Neural progenitor cell (in vitro differentiated cells): ENCODE measurements at places on chromosomes 7 and 10. TPM values are rescaled to one million over a fixed set of nuclear protein-coding genes. Genes with fewer than 3 reads are reported as not detected.
A peak's percentile ranks its signal among the peaks of the same experiment; 100 is the strongest.

DNA sequence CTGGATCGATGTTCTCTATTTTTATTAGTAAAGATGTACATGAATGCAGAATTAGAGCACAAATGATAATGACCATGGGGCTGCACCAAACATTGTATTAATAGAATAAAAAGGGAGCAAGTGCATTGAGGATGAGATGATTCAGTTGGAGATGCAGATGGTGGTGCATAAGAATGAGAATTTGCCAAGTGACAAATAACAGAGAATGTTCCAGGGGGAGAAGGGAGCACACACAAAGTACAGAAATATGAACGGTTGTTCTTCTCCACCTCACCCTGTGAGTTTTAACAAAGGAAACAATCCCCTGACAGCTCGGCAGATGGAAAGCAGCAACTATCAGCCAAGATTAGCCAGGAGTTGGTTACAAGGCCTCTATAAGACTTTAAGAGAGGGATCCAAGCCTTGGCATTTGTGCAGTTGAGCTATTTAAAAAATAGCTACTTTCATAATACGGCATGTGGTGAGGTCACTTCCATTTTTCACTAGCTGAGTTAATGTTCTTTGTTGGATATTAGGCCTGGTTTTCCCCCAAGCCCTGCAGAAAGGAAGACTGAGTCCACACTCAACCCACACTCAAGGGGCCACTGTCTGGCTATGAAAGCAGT lies 462.5 kb downstream of the TNS3 start:
- H3K36me3 ChIP-seq: no peaks in the 10 kb centered on the region
- H3K4me3 ChIP-seq: no peak overlapping the region
- no peak for DNase-seq

Gene STK17A
- 13.1 and 15.6 TPM in 2 replicates for total RNA-seq

Gene GPNMB
- total RNA-seq: 0.99 TPM in 1 of 2 replicates, not detected in the other

- no peaks in the 10 kb centered on the region for H3K4me1 ChIP-seq
- no peak overlapping the region for H3K27ac ChIP-seq
Observed at GRCh38 chr7:104823177-104823576, 190.8 kb upstream of the KMT2E start.

Gene RSPH10B2
- 0.93 TPM in 1 of 2 replicates, not detected in the other for total RNA-seq

GRCh38 chr7:130131964-130132875 lies 61.9 kb downstream of the KLHDC10 start:
- H3K4me1 ChIP-seq: peaks cover 46% of the 10 kb centered on the region
- no peak overlapping the region for H3K4me3 ChIP-seq
- H3K36me3 ChIP-seq: peaks cover 6% of the 10 kb centered on the region
- H3K27me3 ChIP-seq: no peaks in the 10 kb centered on the region
- DNase-seq: no peak

- no peak for DNase-seq
- no peaks in the 10 kb centered on the region for H3K36me3 ChIP-seq
- no peak overlapping the region for H3K4me3 ChIP-seq
- no peaks in the 10 kb centered on the region for H3K4me1 ChIP-seq
- H3K27me3 ChIP-seq: no peaks in the 10 kb centered on the region
Observed at GRCh38 chr7:39808796-39809481, 141.1 kb upstream of the CDK13 start.

GRCh38 chr7:69932034-69932628 lies 333.9 kb downstream of the AUTS2 start:
- H3K36me3 ChIP-seq: no peaks in the 10 kb centered on the region
- no peak overlapping the region for H3K27ac ChIP-seq
- H3K27me3 ChIP-seq: no peaks in the 10 kb centered on the region
- H3K4me1 ChIP-seq: peaks cover 2% of the 10 kb centered on the region
- H3K4me3 ChIP-seq: no peak overlapping the region

DNA sequence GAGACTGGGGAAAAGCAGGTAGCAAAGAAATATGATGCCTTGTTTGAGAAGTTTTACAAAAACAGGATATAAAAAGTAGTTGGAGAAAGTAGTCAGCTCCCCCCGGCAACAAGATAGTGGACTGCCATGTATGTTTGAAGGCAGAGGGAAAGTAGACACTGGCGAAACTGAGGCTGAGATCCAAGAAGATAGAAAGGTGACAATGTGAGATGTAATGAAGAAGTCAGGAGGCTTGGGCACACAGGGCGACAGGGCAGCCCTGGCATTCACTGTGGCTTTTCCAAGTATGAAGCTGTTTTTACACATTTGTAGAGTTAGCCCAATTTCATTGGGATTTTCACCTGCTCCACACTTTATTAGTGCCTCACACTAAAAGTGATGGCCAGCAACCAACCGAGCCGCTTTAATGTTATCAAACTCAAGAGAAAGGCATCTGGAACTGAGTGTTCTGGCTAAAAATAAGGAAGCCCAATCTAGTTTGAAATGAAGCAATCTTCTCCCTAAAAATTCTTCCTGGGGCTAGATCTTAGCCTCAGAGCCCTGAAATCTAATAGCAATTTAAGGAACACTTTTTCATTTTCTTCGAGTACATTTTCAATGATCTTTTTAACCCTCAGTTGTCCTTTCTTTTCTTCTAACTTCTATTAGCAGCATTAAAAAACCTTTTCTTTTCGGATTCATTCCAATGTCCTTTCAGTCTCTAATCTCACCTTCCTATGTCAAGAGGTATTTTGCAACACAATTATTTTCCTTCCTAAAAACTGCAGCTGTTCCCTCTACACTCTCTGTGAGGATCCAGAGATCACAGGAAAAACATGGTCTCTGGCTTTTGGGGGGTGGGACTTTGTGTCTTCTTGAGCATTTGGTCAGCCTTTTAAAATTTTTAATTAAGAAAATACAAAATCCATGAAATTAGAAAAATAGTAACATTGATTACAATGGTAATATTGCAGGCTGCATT lies 108.0 kb downstream of the RNLS start:
- H3K4me1 ChIP-seq: peaks cover 9% of the 10 kb centered on the region
- DNase-seq: no peak
- no peak overlapping the region for H3K27ac ChIP-seq
- H3K4me3 ChIP-seq: no peak overlapping the region

- no peak overlapping the region for H3K4me3 ChIP-seq
- no peaks in the 10 kb centered on the region for H3K4me1 ChIP-seq
- DNase-seq: no peak
- H3K27ac ChIP-seq: no peak overlapping the region
Observed at GRCh38 chr7:46080595-46081159, 159.6 kb upstream of the IGFBP3 start.

- H3K4me3 ChIP-seq: no peak overlapping the region
- peaks cover 7% of the 10 kb centered on the region for H3K4me1 ChIP-seq
- DNase-seq: no peak
- H3K27me3 ChIP-seq: no peaks in the 10 kb centered on the region
- no peak overlapping the region for H3K27ac ChIP-seq
Observed at GRCh38 chr10:84360637-84361365, 32.4 kb downstream of the CCSER2 start.

DNA sequence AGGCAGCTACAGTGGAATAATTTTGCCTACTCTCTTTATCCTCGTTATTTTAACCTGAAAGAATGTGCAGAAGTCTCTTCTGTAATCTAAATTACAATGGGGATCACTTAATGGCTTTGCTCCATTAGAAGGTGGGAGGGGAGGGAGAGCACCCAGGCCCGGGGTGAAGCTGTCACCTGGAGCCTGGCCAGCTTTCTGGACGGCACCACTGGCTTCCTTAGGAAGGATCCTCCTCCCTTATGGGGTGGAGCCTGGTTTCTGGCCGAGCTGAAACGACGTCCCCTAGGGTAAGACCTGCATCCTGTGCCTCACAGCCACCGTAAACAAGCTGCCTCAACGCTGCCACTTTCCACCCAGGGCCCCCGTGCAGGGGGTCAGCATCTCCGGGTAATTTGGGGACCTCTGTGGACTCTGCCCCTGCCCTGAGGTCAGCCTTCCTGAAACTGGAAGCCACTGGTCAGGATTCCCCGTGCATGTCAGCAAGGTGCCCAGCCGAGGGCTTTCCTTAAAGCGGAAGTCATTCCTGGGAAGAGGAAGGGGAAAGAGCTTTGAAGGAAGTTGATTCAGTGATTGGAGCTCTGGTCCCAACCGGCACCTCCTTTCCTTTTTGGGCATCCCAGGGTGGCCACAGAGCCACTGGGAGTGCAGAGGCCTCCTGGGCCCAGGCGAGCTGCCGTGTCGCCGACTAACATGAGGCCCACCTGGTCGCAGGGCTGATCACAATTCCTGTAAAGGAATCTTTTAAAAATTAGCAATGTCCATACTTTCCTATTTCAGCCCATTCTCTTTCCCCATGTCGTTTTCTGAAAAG lies 569.1 kb downstream of the DNAJB6 start:
- peak; percentile 18 for DNase-seq
- H3K4me1 ChIP-seq: peaks cover 9% of the 10 kb centered on the region
- no peak overlapping the region for H3K4me3 ChIP-seq

DNA sequence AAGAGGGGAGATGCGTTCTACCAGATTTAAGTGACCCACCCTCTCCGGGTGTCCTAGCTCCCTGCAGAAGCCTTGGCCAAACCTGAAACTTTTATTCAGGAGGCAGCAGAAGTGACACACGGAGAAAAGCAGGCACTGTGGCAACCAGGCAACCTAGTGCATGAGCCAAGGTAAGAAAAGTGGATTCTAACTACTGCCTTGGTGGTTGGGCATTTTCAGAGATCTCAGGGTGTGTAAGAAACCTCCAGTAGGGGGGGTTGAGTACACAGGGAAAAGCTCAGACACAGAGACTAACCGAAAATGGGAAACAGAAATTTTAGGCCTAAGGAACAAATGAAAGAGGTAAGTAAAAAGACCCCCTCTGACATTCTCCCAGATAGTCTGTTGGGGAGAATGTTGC lies 645.7 kb downstream of the ANKRD7 start:
- no peak overlapping the region for H3K4me3 ChIP-seq
- no peaks in the 10 kb centered on the region for H3K36me3 ChIP-seq
- H3K27ac ChIP-seq: no peak overlapping the region
- H3K27me3 ChIP-seq: no peaks in the 10 kb centered on the region

DNA sequence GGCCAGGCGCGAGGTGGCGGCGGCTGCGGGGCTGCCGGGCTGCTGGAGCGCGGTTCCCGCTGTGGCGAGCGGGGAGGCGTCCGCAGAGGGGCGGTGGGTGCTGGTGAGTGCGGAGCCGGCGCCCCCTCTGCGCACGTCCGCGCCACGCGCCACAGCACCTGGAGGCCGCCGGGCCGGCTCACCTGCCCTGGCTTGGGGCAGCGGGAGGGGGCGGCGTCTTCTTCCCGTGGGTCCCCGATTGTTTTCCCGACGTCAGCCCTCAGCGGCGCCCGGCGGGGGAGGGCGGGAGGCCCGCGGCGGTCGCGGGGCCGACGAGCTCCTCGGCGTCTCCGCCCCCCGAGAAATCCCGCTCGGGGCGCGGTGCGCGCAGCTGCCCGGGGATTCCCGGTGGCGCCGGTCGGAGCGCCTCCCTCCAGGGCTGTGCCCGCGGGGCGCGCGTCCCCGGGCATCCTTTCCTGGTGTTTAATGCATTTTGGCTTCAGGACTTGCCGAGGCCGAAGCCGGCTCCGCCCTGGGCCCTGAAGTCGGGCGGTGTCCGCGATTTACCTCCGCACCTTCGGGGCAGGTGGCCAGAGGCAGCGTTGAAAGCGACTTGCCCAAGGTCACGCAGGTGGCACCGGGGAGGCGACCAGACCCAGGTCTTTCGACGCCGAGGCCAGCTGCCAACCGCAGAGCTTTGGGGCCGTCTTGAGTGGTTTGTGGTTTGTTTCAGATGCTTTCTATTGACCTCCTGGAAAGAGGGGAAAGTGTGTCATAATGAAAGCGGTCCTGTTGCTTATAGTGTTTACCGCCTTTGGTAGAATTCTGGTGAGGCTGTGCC lies 561 bp downstream of the PLEKHA1 start:
- peaks cover 18% of the 10 kb centered on the region for H3K4me1 ChIP-seq
- H3K36me3 ChIP-seq: no peaks in the 10 kb centered on the region
- DNase-seq: peak; percentile 77
- peaks cover 18% of the 10 kb centered on the region for H3K27me3 ChIP-seq
- H3K27ac ChIP-seq: peak overlapping the region; percentile 66
- peak overlapping the region; percentile 96 for H3K4me3 ChIP-seq

Gene VPS37D
- 7.0 and 24.6 TPM in 2 replicates for total RNA-seq

- no peaks in the 10 kb centered on the region for H3K36me3 ChIP-seq
- no peaks in the 10 kb centered on the region for H3K4me1 ChIP-seq
- no peak for DNase-seq
Observed at GRCh38 chr10:6999232-6999925, 411.5 kb downstream of the SFMBT2 start.

DNA sequence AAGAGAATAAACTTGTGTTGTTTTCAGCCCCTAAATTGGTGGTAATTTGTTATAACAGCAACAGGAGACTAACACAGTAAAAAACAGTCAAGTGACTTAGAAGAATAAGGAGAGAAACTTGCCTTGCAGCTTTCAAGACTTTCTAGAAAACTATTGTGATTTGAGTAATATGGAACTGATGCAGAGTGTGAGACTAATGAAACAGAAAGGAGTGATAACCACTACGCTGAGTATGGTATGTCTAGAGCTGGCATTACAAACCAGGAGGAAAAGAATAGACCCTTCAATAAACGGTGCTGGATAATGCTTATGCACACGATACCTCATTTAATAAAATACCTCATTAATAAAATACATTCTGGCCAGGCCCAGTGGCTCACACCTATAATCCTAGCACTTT lies 99.9 kb downstream of the CREM start:
- H3K4me3 ChIP-seq: no peak overlapping the region
- no peaks in the 10 kb centered on the region for H3K36me3 ChIP-seq
- no peak overlapping the region for H3K27ac ChIP-seq
- no peak for DNase-seq
- H3K27me3 ChIP-seq: no peaks in the 10 kb centered on the region

Gene GDF2
- 0.19 TPM in 1 of 2 replicates, not detected in the other for total RNA-seq

Gene SH2D4B
- total RNA-seq: 0.06 and 0.11 TPM in 2 replicates

DNA sequence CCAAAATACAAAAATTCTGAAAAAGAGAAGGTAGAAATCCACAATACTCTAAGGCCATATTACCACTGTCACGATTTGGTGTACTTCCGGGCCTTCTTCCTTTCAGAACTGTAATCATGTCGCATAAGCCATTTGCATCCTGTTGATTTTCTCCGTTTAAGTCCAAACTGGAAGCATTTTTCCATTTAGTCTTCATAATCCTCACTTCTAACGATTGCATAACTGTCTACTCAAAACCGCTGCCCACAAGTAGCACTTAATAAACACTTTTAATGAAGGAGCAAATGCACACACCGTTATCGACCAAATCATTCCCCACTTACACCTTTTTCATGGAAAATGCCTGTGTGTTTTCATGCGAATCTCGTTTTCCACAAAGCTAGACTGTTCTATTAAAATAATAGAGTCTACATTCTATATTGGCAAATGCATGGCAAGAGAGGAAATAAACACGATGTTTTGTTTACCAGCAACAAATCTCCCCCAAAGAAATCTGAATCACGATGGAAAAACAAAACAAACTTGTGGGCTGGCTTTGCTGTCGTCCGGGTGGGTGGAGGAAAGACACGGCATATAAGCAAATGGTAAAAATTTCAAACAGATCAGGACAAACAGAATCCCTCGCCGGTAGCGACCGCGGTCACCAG lies 1.0 kb downstream of the ATE1 start:
- DNase-seq: no peak
- H3K27me3 ChIP-seq: no peaks in the 10 kb centered on the region
- H3K4me3 ChIP-seq: peak overlapping the region; percentile 88
- H3K36me3 ChIP-seq: no peaks in the 10 kb centered on the region
- peaks cover 20% of the 10 kb centered on the region for H3K4me1 ChIP-seq

Gene TSPAN13
- 25.6 and 41.2 TPM in 2 replicates for total RNA-seq
